ENCODE measurements at places on chromosomes 11 and 22.

GRCh38 chr11:120612513-120613263 lies 101.1 kb downstream of the GRIK4 start:
- DNase-seq, result no peak

DNA sequence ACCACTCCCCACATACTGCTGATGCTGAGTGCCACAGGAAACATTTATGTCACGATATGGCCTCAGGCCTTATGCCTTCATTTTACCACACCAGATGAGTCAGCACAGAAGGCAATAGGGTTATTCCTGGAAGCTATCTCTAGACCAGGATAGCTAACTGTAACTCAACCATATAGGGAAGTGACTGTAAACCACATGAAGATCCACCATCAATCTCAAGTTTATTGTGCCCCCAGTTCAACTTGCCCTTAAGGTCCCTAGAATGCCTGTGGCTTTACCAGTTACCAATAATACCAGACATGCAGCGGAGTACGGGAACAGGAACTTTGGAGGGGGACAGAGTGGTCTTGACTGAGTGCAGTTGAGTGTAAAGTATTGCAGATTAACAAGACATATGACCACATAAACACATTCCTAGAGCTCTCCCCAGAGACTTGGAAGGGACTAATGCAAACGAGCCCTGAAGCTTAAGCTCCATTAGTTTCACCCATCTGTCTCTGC lies 180.9 kb downstream of the KIF18A start:
- DNase-seq, result no peak

GRCh38 chr11:122156940-122157382 lies 40.9 kb upstream of the BLID start:
- DNase-seq, result no peak

- DNase-seq, result no peak
These were observed 724.2 kb downstream of the NTM start for GRCh38 chr11:132094598-132094997.

- DNase-seq, result no peak
These were observed 168.1 kb downstream of the NXPE2 start for GRCh38 chr11:114846416-114846791.

- DNase-seq, result no peak
These were observed 17.3 kb downstream of the RPUSD4 start for GRCh38 chr11:126194121-126194543.

- no peak for DNase-seq
These were observed 76.8 kb upstream of the SUSD2 start for GRCh38 chr22:24104307-24105012.

DNA sequence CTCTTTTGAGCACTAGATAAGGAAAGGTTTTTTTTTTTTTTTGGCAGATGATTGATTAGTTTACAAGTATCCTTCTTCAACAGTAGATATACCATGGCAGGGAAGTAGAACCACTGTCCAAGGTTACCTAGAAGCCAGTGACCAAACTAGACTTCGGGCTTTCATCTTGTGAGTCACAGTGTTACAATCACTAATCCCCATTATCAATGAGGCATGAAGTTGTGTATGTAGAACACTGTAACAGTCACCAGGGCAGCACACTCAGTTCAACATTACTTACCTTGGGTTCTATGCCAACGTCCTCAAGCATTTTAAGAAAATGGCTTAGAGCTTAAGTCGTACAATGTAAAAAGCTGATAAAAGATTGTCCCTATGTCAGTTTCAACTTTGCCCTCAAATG lies 430.9 kb downstream of the ETS1 start:
- no peak for DNase-seq

DNA sequence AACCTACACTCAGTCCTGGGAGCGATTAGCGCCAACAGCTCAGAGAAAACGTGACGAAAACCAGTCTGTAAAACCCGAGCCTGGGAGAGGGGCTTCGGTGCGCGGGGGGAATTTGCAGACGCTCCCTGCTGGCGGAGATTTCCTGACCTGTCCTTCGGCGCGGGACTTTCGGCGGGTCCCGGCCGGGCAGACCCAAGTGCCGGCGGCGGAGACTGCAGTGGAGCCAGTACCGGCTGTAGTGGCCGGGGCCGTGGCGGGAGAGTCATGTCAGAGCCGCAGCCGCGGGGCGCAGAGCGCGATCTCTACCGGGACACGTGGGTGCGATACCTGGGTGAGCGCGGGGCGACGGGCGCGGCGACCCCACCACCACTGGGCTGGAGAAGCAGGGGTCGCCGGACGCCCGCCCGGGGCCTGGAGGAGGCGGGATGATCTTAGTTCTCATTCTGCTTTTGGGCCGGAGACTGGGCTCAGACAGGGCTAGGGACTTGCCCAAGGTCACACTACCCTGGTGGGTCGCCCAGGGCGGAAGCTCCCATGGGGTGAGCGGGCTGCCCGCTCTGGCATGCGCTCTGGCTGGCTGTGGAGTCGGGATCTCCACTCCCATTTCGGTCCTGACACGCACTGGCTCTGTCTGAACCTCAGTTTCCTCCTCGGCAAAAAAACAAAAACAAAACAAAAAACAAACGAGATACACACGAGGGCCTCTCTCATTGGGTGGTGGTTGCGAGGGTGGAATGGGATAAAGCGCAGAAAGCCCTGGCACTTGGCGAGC lies at the start of gene MTFP1:
Gene MTFP1 (plus strand): TSS at position 153 of the 772 bp plus-strand sequence. CDS start 112 bp downstream, at position 265.
- DNase-seq, result peak; percentile 29

DNA sequence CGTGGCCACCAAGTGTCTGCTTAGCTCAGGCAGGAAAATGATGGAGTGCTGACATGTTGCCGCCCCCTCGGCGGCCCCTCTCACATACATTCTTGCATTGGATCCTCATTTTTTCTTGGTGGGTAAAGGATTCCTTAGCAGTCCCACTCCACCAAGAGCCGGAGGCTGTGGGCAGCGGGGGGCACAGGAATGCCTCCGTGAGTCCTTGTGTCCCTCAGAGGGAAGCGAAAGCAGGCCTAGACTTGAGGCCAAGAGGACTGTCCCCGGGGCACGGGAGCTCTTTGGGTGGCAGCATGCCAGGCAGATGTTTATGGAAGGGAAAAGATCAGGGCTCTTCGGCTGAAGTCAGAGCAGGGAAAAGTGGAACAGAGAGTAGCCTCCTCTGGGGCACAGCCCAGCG lies 21.6 kb downstream of the LRFN4 start:
- DNase-seq, result no peak

- DNase-seq, result no peak
These were observed 15.3 kb downstream of the MACROD1 start for GRCh38 chr11:64150481-64151239.

DNA sequence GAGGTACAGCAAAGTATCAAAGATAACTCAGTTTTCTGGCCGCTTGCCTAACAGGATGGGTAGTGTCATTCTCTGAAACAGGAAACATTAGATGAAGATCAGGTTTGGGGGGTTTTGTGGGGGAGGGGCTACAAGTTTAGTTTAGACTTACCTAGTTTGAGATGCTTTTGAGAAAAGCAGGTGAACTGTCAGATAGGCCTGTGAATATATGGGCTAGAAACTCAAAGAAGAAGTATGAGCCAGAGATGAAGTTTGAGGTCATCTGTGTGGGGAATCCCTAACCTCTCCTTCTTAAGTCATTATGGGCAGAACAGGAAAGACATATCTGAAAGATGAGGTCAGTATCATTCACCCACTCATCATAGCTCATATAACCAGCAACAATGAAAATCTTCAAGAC lies 11.9 kb downstream of the HOATZ start:
- DNase-seq, result no peak

GRCh38 chr22:40768206-40768605 lies 50.9 kb downstream of the SLC25A17 start:
- no peak for DNase-seq

DNA sequence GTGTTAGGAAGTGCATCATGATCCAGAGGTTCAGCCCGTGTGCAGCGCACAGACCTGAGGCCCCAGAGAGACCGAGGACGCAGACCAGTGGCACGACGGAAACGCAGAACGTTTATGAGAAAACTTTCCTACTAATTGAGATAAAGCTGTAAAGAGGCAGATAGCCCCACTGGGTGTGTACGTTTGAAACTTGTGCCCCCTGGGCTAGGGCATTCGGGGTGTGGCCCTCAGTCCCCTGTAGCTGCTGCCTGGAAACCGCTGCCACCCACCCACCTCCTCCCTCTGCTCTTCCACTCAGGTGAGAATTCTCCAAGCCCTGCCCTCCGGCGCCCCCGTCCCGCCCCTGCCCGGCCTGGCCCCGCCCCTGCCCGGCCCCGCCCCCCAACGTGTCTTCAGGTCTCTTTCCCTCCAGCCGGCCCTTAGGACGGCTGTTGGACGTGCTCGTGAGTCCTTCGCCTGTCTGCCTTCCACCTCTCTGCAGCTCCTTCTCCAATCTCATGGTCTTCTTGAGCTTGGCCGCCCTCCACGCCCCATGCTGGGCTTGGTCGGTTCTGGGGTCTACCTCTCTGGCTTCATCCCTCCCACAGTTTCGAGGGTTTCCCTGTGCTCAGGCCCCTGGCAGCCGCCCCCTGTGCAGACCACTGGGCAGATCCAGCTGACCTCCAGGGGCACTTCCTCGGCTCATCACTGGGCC lies 12.1 kb downstream of the MAPK8IP2 start:
- no peak for DNase-seq

- DNase-seq, result no peak
These were observed 28.0 kb downstream of the SYT9 start for GRCh38 chr11:7279676-7280075.
